ENCODE measurements at places on chromosomes 16 and 17.

- no peak for DNase-seq
Measured at GRCh38 chr17:46139432-46140210, 53.6 kb downstream of the KANSL1 start.

DNA sequence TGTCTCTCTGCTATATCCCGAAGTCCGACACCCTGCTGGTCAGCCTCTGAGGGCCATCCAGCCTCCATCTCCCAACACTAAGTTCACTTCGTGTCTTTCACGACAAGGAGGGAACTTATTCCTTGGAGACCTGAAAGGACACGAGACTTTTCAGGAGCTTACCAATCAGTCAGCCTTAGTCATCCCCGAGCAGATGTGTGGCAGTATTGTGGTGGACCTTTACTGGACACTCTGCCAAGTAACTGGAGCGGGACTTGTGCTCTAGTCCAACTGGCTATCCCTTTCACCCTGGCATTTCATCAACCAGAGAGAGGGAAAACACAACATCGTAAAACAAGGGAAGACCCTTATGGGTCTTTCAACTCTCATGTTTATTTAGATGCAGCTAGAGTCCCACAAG, 87.1 kb downstream of the EMP2 start:
- DNase-seq: no peak

GRCh38 chr16:24918641-24919040, 72.9 kb downstream of the SLC5A11 start:
- DNase-seq: no peak

DNA sequence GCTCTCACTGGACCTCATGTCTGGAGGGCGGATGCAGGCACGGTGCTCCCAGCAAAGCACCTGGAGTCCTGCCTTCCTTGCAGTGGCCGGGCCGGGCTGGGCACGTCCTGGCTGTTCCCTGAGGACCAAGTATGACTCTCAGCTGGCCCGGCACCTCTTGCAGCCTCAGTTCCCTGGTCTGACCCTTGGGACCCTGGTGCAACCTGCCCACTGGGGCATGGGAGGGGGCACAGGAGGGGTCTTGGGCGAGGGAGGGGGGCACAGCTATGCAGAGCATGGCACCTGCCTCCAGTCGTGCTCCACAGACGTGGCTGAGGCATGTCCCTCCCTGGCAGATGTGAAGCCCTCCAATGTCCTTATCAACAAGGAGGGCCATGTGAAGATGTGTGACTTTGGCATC, 19.6 kb downstream of the MAP2K3 start:
- DNase-seq: no peak

DNA sequence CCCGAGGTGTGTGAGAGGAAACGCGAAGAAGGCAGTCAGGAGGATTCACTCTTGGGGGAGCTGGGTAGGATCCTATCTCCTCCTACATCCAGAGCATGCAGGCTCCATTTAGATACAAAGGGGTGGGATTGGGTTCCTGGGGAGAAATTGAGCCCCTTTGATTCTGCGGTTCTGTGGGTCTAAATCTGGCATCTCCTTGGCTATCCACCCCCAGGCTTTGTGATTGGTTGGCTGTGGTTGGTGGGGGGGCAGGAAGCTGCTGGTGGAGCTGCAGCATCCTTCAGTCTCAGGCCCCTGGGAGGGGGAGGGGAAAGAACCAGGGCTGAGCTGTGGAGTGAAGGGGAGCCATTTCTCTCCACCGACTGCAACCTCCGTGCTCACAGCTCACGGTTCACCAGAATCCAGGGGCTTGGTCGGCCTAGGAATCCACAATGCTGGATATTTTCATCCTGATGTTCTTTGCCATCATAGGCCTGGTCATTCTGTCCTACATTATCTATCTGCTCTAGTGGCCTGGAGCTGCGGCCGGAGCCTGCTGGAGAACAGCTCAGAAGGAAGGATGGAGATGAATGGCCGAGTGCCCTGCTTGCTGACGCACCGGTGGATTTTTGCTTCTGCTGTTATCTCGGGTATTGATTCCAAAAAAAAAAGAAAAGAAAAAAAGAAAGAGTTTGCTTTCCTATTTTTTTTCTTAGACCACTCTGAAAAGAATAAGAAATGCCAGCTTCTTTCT, at the start of gene LASP1NB:
TSS of gene LASP1NB (plus strand) at position 352 of the 733 bp plus-strand sequence.
- no peak for DNase-seq

DNA sequence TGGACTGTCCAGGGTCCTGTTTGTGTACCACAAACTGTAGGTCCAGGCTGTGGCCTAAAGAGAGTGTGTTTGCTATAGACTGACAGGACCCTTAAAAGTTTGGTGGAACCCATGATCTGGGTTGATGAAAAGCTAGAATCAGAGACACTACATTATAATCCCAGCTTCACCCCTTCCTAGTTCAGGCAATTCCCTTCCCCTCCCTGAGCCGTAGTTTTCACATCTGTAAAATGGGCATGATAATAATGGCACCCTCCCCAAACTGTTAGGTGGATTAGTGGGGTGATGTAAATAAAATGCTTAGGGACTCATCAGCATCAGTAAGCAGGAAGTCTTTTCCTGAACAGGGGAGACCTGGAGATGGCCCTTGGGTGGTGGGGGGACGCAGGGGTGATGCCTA, 2.5 kb downstream of the SCNN1B start:
- DNase-seq: no peak

DNA sequence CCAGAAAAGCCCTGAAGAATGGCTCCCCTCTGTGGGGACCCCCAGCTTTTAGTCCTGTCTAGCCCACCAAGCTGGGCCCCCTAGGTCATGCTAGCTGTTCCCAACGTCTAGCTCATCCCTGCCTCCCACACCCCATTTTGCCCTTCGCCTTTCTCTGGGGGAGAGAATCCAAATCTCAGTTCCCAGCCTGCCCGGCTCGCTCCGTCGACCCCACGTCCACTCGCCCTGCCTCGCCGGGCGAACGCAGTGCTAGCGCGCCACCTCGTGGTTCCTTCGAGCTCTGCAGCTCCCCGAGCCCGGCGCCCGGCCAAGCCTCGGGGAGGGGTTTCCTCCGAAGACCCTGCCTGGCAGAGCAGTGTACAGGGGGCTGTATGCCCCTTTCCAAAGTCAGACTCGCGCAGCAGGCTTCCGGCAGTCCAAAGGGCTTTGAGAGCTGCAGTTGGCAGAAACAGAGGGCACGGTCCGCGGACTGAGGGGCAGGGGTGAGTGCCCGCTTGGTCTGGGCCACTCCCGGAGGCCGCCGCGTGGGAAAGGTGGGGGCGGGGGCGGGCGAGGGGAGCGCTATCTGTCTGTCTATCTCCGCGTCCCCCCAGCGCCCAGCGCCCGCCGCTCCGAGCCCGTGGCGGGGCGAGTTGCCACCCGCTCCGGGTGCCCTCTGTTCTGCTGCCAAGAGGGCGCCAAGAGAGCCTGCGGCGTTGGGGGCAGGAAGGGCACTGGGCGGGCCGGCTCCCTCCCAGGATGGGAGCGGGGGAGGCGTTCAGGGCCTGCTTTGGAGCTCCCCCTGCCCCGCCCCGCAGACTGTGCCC, 1.7 kb upstream of the DLX3 start:
- DNase-seq: no peak

- DNase-seq: no peak
Measured at GRCh38 chr16:57646388-57647039, 18.1 kb downstream of the ADGRG1 start.

DNA sequence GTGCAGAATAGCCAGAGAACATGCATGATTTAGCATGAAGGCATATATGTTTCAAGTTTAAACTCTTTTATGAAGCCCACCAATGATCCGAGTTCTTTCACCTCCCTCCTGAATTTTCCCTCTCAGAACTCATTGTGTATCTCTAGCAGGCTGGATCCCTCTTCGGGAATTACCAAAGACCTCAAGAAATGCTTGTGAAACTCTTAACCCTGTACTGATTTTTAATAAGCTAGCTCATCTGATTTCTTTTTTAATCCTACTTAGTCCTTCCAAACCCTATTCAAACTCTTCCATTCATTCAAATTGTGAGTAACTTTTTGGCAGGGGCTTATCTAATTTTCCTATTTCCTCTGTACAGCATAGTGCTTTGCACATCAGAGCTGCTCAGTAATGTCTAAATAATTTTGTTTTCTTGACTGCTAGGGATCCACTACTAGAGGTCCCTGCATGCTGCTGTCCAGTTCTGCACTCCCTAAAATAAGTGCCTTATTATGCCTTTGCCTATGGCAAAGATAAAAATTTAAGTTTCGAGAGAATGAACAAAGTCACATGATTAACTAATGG, 723.8 kb downstream of the CDH11 start:
- no peak for DNase-seq

- no peak for DNase-seq
Measured at GRCh38 chr17:57523926-57524632, 221.0 kb downstream of the CCDC182 start.

DNA sequence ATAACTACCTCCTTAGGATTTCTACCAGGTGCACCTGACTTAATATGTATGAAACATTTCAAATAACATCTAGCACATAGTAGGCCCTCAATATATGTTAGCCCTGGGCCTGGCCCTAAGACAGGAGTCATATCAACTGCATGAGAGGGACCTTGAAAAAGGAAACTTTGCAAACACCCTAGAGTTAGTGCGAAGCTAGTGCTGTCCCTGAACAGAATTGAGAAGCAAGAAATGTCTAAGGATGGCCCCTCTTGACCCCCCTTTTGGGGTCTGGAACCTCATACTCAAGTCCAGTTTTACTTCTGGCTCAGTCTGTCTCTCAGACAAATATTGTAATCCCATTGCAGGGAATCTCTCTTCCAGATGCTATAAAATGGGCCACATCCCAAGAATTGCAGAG, 80.5 kb downstream of the CBLN1 start:
- no peak for DNase-seq

GRCh38 chr17:32794533-32795246, 82.2 kb downstream of the MYO1D start:
- no peak for DNase-seq

- DNase-seq: no peak
Measured at GRCh38 chr17:47401100-47401499, 77.3 kb downstream of the EFCAB13 start.

DNA sequence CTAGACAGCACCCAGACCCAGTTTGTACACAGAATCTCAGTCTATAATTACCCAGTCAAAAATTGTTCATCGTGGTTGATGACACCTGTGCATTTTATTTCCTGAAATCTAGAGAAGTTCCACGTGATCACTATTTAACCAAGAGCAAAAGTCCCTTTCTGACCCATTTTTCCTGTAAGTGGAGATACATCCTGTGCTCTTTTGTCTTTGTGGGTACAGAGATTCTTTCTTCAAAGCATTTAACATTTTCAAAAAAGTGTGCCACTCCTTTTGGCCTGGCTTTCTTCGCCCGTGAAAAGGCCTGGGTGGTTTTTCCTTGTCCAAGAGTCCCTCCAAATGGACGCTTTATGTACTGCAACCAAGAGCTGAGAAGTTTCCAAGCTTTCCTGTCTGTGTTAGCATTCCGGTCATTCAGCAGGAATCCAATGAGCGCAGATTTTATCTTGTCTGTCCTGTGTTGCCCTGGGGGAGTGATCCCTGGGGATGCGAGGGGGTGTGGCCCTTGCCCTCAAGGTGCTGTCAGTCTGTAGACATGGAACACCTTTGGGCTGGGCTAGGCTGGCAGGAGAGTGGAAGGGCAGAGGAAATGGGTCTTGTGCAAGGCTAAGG, 161.1 kb upstream of the CACNG5 start:
- no peak for DNase-seq

- DNase-seq: no peak
Measured at GRCh38 chr17:63735691-63736090, 5.9 kb downstream of the STRADA start.

DNA sequence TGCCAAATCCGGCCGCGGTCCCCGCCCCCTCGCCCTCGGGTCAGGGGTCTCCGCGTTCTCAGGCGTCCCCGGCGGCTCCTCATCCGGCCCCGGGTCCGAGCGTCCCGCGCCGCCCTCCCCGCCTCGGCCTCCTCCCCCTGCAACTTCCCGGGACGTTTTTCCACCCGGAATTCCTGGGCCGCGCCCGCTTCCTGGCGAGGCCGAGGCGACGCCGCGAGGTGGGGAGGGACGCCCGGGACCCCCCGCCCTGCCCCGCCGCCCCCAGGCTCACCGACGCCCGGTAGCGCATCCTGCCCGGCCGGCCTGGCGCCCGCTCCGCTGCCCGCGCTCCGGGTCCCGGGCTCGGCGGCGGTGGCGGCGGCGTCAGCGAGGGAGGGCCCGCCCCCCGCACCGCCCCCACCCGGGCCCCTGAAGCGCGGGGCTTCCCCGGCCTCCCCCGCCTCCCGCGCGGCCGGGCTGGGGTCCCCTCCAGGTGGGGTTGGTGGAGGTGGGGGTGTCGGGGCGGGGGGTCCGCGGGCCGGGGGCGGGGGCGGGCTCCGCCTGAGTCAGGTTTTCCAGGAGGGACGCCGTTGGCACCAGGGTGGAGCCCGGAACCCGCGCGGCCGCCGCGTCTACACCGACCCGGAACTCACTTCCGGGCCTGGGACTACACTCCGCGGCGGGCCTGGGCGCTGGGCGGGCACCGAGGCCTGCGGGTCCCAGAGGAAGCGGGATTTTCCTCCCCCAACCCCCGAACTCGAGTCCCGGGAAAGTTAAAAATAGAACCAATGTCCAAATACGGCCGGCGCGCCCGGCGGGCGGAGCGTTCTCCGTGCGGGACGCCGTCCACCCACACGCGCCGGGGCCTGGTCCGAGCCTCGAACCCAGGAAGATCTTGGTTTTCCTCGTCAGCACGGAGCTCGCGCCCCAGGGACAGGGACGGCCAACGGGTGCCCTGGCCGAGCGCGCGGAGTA, 6.8 kb downstream of the MYO1C start:
- DNase-seq: no peak

DNA sequence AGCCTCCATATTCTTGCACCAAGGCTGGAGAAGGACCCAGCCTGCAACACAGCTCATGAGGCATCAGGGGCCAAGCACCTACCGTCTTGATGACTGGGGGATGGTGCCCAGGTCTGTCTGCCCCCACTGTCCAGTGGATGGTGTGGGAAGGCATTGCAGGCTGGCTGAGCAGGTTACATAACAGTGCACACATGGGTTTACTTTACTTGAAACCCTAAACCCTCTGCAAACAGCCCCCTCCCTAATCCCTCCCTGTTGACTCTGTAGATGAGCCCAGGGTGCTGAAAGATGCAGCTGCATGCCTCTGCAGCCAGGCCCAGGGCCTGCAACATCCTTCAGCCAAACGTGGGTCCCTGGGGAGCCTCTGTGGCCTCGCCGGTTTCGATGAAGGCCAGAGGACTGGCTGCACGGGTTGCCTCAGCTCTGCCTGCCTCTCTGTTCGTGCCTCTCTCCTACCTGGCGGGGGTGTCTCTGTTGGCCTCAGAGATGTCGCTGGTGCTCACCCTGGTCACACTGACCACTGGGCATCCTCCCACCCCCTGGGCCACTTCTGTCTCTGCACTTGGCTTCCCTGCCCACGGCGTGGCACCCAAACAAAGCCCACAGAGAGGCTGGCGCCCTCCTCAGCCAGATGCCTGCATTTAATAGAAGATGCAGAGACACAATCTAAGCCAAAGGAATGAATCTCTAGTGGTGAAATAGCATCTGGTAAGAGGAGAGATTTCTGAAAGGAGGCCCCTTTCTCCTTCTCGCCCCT, 95.1 kb downstream of the METRNL start:
- no peak for DNase-seq
